ENCODE measurements at places on chromosomes 4 and X. TPM values are rescaled to one million over a fixed set of nuclear protein-coding genes. Genes with fewer than 3 reads are reported as not detected.

The DLG3 gene
- 4.2 TPM for polyA plus RNA-seq

The RNF175 gene
- 2.2 TPM for polyA plus RNA-seq

The GLRA3 gene
- not detected for polyA plus RNA-seq

The COL25A1 gene
- polyA plus RNA-seq, result 1.2 TPM

The OTUD6A gene
- not detected for polyA plus RNA-seq

The PACRGL gene
- polyA plus RNA-seq, result 5.2 TPM

The RASSF6 gene
- polyA plus RNA-seq, result 0.11 TPM

The IL1RAPL2 gene
- not detected for polyA plus RNA-seq

The MAGEA12 gene
- not detected for polyA plus RNA-seq

The HTRA3 gene
- polyA plus RNA-seq, result 41.8 TPM

The UGT2B7 gene
- polyA plus RNA-seq, result 8.0 TPM

The CLDN22 gene
- not detected for polyA plus RNA-seq

The RS1 gene
- polyA plus RNA-seq, result not detected

The BST1 gene
- 15.6 TPM for polyA plus RNA-seq

The FGA gene
- 0.85 TPM for polyA plus RNA-seq

The GABRE gene
- polyA plus RNA-seq, result 7.1 TPM

The AGA gene
- polyA plus RNA-seq, result 8.9 TPM

The DMRTC1B gene
- 0.07 TPM for polyA plus RNA-seq

The RBM41 gene
- polyA plus RNA-seq, result 4.5 TPM

The HOPX gene
- 3.7 TPM for polyA plus RNA-seq

The CXCL5 gene
- 0.06 TPM for polyA plus RNA-seq

The PCDH10 gene
- polyA plus RNA-seq, result 0.01 TPM
